ACHN (cell line): ENCODE measurements at places on chromosomes 11 and 22.

DNA sequence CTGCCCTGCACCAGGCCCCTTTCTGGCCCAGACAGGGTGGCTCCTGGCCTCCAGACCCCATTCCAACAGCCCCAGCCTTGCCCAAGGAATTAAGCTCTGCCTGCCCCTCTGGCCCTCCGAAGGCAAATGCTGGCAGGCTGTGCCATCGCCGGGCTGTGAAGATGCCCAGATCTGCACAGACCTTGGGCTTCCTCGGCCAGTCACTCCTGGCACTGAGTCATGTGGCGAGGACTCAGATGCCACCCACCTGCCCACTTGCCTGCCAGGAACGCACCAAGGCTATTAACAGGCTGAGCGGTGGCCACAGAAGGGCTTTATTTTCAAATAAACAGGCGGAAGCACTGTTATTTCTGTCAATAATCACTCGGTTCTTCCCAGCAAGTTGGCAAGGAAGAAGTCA, 50.3 kb upstream of the TTLL12 start:
- DNase-seq: no peak

DNA sequence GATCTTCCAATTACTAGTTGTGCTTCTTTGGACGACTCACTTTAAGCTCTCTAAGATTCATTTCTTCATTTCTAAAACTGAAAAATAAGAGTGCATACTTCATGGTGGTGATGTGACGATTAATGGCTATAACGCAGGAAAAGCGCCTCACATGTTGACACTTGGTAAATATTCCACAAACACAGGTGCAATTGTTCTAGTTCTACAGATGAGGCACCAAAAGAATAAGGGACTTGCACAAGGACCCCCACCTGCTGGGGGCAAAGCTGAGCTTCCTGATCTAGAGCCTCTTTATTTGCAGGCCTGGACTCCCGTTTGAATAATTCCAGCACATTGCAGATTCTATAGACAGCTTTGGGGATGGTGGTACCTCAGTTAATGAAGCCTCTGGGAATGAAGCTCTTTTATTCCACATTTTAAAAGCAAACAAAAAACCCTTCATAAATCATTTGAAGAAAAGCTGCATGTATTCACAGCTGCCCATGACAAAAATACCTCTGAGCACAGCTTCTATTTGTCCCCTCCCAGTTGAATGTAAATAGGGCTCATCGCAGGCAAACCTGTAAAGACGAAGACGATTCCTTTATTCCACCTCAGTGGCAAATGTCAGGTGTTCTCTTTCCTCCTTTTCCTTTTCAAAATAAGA, 14.9 kb upstream of the CADM1 start:
- no peak for DNase-seq

DNA sequence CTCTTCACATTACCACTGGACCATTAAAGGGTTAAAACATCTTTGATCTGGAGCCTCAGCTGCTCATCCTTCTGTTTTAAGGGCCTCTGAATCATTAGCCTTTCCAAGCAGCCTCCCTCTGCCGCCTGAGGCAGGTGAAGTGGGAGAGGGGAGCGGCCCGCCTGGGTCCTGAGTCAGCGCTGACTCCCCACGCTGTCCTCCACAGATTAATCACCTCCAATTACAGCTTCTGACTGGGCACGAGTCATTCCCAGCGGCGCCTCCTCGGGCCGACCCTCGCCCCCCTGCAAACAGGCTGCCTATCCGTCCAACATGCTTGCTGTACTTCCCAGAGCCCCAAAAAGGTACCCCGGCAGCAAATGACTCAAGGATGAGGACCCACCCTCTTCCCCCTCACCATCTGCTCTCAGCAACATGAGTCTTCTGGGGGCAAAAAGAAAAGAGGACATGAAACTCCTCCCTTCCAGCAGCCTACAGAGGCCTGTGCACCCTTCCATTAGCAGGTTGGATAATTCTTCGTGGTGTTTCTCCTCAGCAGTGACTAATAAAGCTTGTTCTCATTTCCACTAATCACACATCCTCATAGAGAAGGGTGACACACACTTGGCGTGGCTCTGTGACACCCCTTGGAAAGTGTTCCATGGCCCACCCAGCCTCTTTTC, 44.3 kb upstream of the JAM3 start:
- DNase-seq: no peak

- no peak for DNase-seq
These were observed 12.3 kb downstream of the TMEM132A start for GRCh38 chr11:60936467-60937143.

DNA sequence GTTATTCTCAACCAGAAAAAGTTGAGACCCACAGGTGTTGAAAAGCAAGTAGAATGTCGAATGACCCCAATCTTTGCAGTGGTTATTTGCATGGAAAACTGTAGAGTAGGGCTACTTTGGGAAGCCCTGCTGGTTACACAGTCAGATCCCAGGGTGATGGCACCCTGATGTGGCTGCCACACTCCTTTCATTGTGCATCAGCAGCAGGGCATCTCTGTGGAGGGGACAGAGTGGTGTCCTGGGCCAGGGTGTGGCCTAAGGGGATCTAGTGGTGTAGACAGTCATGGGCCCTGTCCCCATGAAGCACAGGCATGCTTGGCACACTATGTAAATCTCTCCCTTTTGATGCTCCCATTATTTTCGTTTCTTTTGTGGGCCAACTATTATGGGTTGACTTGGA, 199.4 kb upstream of the NAV2 start:
- no peak for DNase-seq

DNA sequence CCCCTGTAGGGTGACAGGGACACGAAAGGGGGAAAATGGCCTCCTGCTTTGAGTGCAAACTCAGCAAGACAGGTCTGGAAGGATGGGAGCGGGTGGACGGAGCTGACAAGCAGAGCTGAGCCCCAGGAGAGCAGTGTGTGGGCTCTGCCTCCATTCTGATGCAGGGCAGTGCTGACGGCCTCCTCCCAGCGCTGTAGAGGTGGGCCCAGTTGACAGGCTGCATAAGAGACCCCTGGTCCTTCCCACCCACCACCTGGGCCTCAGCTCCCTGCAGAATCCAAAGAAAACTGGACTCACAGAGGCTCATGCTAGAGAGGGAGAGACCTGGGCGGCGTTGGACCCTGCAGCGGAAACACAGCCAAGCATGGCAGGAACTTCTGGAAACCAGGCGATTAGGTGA, 1113.4 kb downstream of the BRD1 start:
- DNase-seq: no peak

- DNase-seq: no peak
These were observed 38.5 kb downstream of the CWC15 start for GRCh38 chr11:94934846-94935245.

DNA sequence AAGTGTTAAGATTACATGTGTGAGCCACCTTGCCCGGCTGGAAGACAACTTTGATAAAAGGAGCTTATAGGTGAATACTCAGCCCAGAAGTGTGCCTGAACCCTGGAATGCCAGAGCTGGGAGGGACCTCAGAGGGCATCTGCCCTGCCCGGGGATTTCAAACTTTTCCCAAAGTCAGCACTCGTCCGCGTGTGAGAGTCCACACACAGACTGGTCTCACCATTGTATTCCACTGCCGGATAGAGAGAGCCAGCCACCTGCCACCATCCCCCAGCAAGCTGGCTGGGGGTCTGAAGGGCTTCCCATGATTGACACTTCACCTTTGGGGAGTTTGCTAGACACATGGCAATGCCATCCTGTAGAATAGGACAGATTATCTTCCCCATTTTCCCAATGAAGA, 49.2 kb downstream of the APOL3 start:
- no peak for DNase-seq

DNA sequence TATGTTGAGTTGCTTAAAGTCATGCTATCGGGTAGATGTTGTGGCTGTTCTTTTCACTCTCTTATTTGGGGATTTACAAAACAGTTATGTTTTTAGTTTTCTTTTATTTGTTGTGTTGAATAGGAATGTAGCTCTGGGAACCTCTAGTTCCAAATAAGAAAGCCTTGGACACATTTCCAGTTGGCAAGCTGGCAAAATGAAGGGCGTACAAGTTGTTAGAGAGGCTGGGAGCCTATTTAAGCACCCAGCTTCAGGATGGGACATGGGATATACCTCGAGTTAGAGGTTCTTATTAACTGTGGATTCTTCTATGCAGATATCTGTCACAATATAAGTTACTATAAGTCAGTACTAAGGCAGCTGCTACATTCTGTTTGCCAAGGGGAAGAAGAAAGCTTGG, 22.8 kb downstream of the PPARA start:
- DNase-seq: no peak

GRCh38 chr11:65599216-65599954, 3.8 kb upstream of the KCNK7 start:
- DNase-seq: no peak

GRCh38 chr22:36562261-36562835, 33.4 kb upstream of the EIF3D start:
- peak; percentile 42 for DNase-seq

GRCh38 chr22:43334378-43334777, 8.8 kb downstream of the SCUBE1 start:
- DNase-seq: no peak

- DNase-seq: no peak
These were observed 23.5 kb downstream of the TBRG1 start for GRCh38 chr11:124646148-124646547.

DNA sequence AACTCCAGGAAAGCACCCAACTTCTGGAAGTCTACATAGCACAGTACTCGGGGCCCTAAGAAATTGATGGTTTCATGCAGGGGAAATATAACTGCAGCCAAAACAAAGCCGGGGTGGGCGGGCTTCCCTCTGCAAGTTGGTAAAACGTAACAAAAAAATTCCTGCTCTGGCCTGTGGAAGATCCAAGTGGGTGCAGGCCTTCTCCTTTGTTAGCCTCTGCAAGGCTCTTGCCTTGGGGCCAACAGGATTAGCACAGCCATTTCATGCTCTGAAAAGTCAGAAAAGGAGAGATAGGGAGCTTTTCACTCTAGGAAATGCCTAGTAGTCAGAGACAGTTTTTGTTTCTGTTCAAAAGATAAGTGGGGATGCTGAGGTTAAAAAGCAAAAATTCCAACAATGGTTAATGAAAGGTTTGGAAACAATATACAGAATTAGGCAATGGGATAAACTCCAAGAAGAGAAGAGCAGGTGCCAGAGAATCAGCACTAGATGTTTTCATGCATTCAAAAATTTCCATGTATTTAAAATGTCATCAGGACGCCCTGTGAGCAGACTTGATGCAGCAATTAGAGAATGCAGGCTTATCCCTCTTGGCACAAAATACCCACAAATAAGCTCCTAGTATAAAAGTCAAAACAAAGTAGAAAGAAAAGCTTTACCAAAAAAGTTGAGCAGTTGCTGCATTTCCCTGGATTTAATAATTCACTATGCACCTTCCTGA, 72.3 kb upstream of the CHRM4 start:
- DNase-seq: no peak

GRCh38 chr11:86706338-86707131, 34.1 kb upstream of the ME3 start:
- DNase-seq: no peak

GRCh38 chr22:49046546-49047361, 780.9 kb downstream of the BRD1 start:
- peak; percentile 23 for DNase-seq

- DNase-seq: no peak
These were observed 43.0 kb upstream of the TOP3B start for GRCh38 chr22:22025320-22026156.

DNA sequence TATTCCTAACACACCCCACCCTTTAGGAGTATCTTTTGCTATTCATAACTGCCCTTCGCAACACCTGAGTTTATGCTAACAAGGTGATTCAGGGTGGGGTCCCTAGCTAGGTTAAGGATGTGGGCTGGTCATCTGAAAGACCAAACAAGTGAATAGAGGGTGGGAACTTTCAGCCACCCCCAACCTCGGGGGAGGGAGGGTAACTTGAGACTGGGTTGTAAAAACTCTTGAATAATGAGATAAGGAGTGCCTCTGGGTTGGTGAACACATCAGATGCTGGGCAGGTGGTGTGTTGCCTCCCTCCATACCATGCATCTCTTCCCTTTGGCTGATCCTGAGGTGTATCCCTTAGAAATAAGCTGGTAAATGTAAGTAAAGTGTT, 111.5 kb downstream of the SWAP70 start:
- no peak for DNase-seq

DNA sequence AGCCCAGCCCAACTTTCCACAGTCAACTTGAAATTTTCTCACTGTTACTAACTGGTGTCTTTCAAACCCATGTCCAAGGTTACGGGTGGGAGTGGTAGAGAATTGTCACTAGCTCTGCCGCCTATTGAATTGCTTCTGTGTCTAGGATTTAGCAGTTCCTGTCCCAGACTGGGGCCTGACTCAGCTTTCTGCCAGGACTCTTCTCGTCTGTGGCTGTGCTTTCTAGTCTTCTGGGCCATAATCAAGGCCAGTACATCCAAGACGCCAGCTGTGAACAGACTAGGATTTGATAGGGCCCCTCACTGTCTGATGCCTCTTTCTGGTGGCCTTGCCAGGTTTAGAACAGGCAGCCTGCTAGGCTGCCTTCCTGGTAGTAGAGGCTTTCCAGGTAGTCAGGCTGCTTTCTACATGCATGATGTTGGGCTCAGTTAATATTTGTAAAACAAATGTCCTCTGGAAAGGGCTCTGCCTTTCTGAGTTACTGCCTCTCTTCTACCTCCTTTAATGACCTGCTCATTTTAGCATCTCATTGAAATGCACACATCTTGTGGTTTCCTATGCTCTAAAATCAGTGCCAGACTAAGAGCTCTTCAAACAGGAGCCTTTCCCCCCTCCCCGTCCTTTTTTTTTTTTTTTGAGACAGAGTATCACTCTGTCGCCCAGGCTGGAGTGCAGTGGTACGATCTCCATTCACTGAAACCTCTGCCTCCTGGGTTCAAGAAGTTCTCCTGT, 13.1 kb upstream of the HIKESHI start:
- no peak for DNase-seq

- no peak for DNase-seq
These were observed 18.4 kb upstream of the TMEM191C start for GRCh38 chr22:21448627-21449416.

DNA sequence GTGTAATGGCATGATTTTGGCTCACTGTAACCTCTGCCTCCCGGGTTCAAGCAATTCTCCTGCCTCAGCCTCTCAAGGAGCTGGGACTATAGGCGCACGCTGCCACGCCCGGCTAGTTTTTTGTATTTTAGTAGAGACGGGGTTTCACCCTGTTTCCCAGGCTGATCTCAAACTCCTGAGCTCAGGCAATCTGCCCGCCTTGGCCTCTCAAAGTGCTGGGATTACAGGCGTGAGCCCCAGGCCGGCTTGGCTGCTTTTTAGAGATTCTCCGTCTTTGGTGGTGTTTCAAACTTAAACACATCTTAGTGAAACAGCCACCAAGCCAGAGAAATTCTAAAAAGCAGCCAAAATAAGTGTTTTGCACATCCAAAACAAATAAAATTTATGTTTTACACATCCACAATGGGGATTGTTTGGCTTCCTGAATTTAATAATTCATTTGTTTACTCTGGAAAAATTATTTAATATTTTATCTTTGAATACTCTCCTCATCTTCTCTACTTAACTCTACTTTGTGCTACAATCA, 18.4 kb downstream of the BCL2L13 start:
- DNase-seq: no peak

DNA sequence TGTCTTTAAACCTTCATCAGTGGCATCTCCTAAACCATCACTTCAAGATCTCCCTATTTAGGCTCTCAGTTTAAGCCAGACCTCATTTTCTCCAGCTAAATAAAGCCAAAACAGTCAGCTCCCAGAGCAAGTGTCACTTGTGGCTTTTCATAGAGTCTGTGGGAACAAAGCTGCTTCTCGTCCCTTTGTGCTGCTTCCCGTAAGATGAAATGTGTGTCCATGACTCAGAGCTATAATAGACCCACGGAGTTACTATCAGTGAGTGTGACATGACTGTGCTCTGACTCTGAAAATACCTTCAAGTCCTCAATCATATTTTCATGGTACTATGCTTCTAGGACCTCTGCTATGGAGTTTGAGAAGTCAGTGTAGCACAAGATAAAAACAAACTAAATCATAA, 57.3 kb upstream of the SLN start:
- no peak for DNase-seq
